Activated effector memory CD4-positive, alpha-beta T cell treated with Interleukin-2 at 50 U/mL for 16 hours (primary cell): ENCODE measurements at places on chromosomes 2 and 18.

DNA sequence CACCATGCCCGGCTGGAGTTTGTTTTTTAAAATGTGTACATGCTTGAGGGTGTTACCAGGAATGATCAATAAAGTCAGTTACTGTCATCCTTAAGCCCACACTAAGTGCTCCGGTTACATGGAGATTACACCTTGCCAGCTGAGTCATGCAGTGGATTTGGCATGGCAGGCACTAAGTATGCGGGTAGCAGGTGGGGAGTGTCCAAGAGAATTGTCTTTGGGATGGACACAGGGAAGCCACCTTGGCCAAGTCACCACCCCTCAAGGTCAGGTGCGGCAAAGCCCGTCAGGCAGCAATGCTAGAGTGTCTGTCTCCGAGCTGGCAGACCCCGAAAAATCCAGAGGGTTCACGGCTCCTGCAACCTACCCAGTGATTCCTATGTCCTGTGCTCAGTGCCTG lies 54.8 kb downstream of the GBX2 start:
- DNase-seq = no peak

GRCh38 chr2:189581354-189582139 lies 961 bp upstream of the SLC40A1 start:
- peak; percentile 1 for DNase-seq

GRCh38 chr2:24478243-24478642 lies 12.8 kb upstream of the NCOA1 start:
- no peak for DNase-seq

- no peak for DNase-seq
Measured at GRCh38 chr18:74264303-74265020, 27.3 kb downstream of the CYB5A start.

GRCh38 chr18:9536354-9537152 lies 61.2 kb downstream of the RALBP1 start:
- DNase-seq = no peak

GRCh38 chr2:12314127-12314760 lies 402.5 kb upstream of the TRIB2 start:
- DNase-seq = no peak

GRCh38 chr18:56248610-56249235 lies 389.7 kb downstream of the TXNL1 start:
- no peak for DNase-seq
